Hepatic stellate cell (primary cell): ENCODE measurements at places on chromosomes 3 and 15.

- no peak for DNase-seq
Observed at GRCh38 chr15:78392430-78392829, 45.6 kb upstream of the IREB2 start.

GRCh38 chr15:28889346-28889745, 3.6 kb downstream of the APBA2 start:
- no peak for DNase-seq

DNA sequence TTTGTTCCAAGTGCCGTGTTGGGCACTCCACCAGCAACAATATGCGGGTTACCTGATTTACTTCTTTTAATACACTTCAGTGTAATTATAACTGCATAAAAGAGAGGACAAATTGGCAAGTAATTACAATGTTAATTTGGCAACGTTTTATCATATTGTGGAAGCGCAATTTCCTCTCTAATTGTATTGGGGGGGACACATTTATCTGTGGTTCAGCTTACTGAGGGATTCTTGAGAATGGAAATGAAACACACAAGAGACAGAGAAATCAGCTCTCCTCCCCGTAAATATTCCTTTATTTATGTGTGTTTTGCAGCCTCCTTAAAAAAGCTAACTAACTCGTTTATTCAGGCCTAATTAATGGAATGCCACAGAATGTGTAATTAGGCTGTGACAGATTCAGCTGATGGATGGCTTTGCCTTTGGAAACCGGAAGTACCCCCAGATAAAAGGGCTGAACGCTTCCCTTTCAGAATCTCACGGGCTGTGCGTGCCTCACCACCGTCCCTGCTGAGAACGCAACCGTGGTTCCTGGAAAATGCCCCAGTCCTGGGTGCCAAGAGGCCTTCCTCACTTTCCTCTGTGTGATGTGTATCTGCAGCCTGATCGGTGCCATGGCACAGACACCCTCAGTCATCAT, 247.1 kb upstream of the ST8SIA2 start:
- DNase-seq, result no peak

- no peak for DNase-seq
Observed at GRCh38 chr15:84960391-84961113, 21.1 kb upstream of the PDE8A start.

DNA sequence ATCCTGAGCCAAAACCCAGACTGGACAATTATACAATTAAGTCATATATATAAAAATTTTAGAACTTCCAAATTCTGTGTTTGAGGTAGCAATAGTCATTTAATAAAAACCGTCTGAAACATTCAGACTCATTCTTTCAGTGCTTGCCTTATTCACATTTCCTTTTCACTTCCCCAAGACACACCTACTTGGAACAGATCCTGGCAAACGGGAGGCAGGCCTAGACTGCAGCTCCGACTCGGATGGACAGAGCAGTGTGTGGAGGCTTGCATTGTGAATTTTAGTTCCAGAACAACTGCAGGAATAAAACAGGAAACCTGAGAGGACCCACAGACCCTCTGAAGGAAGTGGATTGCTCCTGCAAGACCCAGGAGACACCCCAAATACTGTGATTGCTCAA, 341.4 kb downstream of the CNTN3 start:
- DNase-seq, result no peak

- no peak for DNase-seq
Observed at GRCh38 chr15:66613743-66614142, 47.9 kb upstream of the LCTL start.

GRCh38 chr15:31077181-31077580, 24.3 kb downstream of the TRPM1 start:
- no peak for DNase-seq

- DNase-seq, result peak; percentile 38
Observed at GRCh38 chr15:77753281-77753873, 120.7 kb upstream of the LINGO1 start.

DNA sequence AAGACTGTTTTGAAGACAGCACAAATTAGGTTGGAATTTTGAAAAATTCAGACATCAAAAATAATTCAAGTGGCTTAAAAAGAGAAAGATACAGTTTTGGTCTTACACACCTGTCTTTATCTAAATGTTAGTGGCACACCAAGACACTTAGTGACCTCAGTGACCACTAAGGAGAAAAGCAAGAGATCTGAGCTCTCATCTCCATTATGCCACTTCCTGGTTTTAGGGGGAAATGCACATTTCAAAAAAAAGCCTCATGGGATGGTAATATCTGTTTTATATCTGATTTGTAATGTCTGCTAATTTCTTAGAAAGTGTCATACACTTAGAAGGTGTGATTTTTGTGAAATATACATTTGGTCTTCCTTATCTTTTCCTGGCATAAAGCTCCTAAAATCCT, 16.4 kb downstream of the IL12A start:
- no peak for DNase-seq

DNA sequence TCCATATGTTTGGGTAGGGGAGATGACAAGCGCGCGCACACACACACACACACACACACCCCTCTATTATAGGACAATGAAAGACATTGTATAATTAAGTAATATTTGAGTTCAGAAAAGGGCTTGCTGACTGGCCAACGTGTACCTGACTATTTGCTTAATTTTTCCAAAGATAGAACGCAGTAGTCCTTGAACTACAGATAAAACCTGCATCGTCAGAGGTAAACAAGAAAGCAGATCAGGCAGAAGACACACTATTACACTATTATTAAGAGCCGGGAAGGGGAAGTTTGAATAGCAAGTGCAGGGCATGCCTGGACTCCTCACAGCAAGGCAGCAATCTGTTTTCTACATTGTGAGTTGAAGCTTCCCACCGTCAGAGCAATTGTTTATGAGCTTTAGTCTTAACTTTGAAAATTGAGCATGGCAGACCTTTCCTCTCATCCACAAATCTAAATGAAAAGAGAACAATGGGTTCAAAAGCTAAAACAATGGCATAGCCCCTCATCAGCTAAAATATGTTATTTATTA, 427.7 kb downstream of the GABRG3 start:
- no peak for DNase-seq

DNA sequence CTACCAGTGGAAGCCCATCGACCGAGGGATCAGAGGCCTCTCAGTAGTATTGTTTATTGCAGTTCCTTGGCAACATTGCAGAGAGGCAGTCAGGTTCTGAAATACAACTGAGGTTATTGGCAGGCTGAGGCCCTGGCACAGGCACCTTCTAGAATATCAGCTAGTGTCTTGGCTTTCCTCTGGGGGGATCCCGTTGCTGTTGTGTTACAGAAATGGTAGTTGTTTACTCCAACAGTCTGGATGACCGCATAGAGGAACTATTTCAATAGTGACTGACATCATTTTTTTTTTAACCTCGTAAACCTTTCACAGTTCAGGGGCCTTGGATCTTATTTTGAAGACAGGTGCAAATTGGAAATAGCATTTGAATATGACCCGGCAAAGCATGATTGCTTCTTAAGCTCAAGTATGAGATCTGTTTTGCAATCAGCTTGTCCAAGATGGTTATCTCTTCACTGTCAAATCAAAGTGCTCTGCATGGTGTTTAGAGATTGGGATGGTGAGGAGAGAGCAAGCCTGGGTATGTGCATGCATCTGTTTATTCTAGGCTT, 63.9 kb downstream of the PGPEP1L start:
- no peak for DNase-seq

- no peak for DNase-seq
Observed at GRCh38 chr3:192855434-192855833, 62.2 kb downstream of the MB21D2 start.

DNA sequence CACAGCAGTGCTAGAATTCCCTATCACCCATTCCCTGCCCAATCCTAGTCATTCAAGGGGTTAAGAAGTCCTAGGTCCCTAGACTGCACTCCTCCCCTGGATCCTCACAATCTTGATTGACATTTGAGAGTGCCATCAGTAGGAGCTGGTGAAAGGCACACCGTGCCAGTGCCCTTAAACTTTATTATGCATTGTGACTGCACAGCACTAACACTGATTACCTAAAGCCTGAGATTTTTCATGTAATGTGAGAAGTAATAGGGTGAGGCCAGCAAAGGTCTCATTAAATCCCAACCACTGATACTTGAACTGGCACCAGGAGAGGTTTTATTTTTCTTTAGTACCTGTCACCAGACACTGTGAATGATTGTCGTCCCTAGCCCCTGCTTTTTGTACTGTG, 16.3 kb downstream of the GXYLT2 start:
- DNase-seq, result no peak

DNA sequence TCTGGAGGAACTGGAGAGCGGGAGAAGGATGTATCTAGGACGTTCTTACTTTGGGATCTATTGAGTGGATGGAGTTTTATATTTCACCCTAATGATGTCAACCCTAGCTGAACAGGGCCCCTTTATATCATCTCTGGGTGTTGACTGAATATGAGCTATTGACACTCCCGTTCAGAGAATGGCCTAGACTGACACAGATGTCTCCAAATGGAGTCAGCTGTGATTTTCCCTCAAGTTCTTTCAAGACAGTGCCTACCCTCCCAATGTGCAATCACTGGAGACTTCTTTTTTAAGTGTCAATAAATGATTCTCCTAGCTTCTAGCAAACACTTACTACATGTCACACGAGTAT, 63.8 kb downstream of the FRMD4B start:
- no peak for DNase-seq

GRCh38 chr15:92797168-92798052, 102.7 kb upstream of the CHD2 start:
- DNase-seq, result peak; percentile 49

- peak; percentile 79 for DNase-seq
Observed at GRCh38 chr3:50192689-50193141, 1.3 kb downstream of the GNAT1 start.

- no peak for DNase-seq
Observed at GRCh38 chr15:33757516-33758232, 210.6 kb upstream of the CHRM5 start.

GRCh38 chr15:41561777-41562145, 2.7 kb downstream of the TYRO3 start:
- DNase-seq, result peak; percentile 63

DNA sequence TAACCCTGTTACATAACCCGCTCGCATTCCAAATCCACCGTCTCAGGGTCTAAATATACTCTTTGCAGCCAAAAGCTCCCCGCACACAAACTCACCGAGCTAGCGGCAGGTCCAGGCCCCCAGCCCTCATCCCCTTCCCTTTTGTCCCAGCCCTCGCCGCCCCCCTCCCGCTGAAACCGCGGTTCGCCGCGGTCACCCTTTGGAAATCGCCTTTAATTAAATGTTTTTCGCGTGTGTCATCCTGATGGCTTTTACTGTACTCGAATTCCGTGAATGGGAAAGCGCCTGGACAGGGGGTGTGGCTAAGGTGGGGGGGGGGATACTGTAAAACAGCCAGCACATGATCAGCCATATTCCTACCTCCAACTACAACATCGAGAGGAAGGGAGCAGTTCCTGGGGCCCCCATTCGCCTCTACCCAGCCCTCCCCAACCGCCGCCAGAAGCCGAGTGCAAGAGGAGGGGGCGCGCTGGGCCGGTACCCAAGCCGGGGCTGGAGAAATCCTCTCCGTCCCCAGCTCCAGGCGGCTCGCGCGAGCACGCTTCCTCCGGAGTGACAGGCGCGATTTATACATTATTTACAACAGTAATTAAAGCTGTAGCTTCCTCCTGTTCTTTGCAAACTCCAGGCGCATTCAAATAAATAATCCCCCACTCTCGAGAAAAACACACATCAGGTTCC, 1.7 kb downstream of the RORA start:
- peak; percentile 70 for DNase-seq

GRCh38 chr15:45635191-45635638, 386 bp downstream of the SQOR start:
- DNase-seq, result no peak

DNA sequence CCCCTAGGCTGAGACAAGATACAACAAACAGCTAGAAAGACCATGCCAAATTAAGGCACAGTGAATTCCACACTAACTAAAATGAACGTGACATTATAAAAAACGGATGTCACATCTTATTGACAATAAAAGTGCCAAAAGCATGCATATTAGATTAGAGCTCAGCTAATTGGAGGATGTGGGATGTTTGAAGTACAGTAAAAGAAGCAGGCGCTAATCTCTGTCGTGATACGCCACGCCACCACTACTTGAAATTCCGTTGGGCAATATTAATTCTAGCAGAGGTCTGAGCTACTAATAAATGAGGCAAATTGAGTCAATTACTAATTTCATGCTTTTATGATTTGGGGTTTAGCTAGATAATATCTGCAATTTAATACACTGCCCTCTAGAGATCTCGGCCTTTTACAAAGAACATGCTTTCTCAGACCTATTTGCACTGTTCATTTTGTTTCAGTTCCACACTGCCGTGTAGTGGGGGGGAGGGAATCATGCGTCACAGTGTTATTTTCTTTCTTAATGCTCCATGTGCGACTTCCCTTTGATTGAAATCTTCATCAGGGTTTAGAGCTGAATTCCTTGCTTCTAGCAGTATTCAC, 52.9 kb upstream of the ROBO2 start:
- no peak for DNase-seq

GRCh38 chr15:100651253-100651652, 48.9 kb downstream of the ASB7 start:
- DNase-seq, result no peak

DNA sequence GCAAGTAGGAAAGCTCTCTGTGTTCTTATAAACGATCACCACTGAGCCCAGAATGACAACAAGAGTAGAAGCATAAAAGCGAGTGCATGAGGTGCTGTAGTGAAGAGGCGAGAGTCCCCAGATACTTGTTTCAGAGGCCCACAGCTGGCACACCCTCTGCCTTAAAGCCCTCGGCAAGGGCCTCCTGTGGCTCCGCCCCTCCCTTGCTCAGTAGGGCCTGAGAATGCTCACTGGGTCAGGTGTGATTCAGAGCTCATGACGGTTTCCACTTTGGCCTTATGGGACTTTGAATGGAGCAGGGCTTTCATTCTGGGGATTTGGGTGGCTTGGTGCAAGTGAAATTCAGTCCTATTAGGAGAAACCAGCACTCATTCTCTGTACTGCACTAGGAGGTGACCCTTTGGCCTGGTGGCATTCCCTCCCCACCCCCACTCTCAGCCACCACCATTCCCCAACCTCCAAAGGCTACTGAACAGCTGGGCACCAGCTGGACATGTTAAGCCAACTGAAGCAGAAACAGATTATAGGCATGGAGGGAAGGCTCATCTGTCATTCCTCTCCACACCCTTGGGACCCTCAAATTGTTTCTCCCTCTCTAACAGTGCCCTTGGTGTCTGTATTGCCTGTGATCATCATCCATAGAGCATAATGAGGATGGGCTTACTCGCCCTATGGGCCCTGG, 109.6 kb upstream of the CTDSPL start:
- DNase-seq, result no peak

- no peak for DNase-seq
Observed at GRCh38 chr3:151142929-151143328, 57.5 kb downstream of the MED12L start.

DNA sequence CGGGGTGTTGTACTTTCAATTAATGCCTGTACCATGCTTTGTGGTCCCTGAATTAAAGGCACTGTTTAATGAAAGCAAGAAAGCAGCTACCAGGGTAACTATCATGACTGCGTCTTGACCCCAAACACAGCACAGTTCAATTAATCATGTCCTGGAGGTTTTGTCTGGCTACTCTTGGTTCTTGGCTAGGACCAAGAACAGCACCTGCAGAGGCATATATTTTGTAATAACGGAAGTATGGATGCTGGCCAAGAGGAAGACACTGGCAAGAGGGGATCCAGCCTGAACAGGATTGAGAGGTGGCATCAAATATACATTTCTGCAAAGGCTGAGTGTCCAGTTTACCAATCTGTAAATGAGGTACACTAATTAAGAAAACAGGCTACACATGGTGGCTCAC, 119.9 kb downstream of the FOXP1 start:
- no peak for DNase-seq
